SHP77 treated with DMSO at 0.1 percent for 48 hours (cell line): ENCODE measurements at places on chromosomes 7 and 10.
A peak's percentile ranks its signal among the peaks of the same experiment; 100 is the strongest.

- DNase-seq: no peak
Observed at GRCh38 chr7:107269790-107270189, 101.0 kb downstream of the HBP1 start.

DNA sequence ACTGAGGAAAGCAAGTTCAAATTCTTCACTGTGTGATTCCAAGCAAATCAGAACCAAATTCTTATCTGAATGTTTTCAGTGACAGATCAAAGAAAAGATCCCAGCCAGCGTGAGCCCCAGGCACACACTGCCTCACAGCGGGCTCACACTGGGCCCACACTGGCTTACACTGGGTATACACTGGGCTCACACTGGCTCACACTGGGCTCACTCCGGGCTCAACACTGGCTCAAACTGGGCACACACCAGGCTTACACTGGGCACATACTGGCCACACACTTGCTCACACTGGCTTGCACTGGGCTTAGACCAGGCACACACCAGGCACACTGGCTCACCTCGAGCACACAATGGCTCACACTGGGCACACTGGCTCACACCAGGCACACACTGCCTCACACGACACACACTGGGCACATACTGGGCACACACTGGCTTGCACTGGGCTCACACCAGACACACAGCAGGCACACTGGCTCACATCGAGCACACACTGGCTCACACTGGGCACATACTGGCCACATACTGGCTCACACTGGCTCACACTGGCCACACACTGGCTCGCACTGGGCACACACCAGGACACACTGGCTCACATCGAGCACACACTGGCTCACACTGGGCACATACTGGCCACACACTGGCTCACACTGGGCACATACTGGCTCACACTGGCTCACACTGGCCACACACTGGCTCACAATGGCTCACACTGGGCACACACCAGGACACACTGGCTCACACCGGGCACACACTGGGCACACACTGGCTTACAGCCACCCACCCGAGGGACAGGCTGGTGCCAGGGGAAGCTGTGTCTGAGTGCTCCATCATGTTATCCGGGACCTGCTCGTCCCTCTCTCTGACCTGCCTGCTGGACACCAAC, 156.3 kb downstream of the PTPRN2 start:
- DNase-seq: no peak

DNA sequence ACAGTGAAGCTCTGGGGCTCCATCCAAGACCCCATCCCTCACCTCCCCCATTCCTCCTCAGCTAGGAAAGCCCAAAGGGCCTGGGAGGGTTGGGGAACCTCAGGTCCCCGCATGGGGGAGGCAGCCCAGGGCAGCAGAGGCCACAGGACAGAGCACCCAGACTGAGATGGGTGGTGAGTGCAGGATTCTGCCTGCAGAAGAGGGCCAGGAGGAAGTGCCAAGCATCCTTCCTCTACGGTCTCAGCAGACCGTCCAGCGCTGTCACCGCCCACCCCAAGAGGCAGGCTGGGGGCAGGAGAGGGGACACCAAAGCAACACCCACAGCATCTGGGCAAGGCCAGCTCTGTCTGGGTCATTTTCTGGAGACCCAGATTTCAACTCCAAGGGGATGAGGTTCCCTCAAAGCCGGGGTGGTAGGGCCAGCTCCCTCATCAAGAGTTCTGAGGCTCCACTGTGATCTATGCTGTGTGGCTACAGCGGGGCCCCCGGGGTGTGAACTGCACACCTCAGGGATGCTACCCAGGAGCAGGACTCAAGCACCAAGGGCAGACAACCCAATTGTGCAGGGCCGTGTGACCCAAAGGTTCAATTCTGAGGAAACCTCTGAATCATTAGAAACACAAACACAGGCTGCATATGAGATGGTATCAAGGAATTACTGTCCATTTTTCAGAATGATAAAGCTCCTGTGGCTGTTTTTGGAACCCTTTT, 46.8 kb downstream of the CAMK2B start:
- DNase-seq: no peak

DNA sequence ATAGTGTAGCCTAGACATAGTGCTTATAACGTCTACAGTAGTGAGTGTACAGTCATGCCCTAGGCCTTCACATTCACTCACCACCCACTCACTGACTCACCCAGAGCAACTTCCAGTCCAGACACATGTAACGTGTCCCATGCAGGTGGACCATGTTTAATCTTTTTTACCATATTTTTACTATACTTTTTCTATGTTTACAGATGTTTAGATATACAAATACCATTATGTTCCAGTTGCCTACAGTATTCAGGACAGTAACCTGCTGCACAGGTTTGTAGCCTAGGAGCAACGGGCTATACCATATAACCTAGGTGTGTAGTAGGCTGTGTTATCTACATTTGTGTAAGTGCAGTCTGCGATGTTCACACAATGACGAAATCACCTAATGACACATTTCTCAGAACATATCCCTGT, 11.0 kb downstream of the MPP7 start:
- DNase-seq: no peak

DNA sequence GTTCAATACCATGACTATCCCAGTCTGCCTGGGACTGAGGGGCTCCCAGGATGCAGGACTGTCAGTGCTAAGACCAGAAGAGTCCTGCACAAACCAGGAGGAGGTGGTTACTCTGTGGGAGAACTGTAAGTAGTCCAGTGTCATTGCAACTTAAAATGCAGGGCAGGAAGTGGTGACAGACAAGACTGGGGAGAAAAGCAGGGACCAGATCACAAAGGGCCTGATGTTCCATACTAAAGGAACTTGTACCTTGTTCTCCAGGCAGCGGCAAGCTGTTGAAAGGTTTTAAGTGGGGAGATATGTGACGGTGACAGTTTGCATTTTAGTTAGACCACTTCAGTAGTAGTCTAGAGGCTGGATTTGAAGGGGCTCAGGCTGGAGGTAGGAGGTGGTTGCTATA, 65.8 kb upstream of the GLCCI1 start:
- DNase-seq: no peak

DNA sequence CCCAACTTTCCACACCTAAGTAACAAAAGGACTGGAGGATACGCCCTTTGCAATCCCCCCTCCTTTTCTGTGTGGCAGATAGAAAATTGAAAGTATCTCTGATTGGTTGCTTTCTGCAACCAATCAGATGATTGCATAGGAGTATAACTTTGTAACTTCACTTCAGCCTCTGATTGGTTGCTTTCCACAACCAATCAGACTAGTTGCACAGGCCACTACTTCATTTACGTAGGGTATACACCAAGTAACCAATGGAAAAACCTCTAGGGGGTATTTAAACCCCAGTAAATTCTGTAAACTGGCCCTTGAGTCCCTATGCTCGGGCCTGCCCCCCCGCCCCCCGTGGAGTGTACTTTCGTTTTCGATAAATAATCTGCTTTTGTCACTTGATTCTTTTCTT, 1080.4 kb downstream of the CNTNAP2 start:
- peak; percentile 40 for DNase-seq

- DNase-seq: no peak
Observed at GRCh38 chr10:122282253-122282671, 11.2 kb downstream of the BTBD16 start.

DNA sequence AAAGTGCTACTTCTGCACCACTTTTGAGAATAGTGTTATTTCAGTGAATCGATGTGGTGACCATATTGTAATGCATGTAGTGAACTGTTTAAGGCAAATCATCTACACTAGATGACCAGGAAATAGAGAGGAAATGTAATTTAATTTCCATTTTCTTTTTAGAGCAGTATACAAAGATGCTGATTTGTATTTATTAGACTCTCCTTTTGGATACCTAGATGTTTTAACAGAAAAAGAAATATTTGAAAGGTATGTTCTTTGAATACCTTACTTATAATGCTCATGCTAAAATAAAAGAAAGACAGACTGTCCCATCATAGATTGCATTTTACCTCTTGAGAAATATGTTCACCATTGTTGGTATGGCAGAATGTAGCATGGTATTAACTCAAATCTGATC, 110.4 kb downstream of the CFTR start:
- DNase-seq: no peak

- no peak for DNase-seq
Observed at GRCh38 chr10:1267568-1267967, 211.4 kb downstream of the WDR37 start.

- no peak for DNase-seq
Observed at GRCh38 chr10:111034598-111035310, 42.1 kb upstream of the ADRA2A start.

DNA sequence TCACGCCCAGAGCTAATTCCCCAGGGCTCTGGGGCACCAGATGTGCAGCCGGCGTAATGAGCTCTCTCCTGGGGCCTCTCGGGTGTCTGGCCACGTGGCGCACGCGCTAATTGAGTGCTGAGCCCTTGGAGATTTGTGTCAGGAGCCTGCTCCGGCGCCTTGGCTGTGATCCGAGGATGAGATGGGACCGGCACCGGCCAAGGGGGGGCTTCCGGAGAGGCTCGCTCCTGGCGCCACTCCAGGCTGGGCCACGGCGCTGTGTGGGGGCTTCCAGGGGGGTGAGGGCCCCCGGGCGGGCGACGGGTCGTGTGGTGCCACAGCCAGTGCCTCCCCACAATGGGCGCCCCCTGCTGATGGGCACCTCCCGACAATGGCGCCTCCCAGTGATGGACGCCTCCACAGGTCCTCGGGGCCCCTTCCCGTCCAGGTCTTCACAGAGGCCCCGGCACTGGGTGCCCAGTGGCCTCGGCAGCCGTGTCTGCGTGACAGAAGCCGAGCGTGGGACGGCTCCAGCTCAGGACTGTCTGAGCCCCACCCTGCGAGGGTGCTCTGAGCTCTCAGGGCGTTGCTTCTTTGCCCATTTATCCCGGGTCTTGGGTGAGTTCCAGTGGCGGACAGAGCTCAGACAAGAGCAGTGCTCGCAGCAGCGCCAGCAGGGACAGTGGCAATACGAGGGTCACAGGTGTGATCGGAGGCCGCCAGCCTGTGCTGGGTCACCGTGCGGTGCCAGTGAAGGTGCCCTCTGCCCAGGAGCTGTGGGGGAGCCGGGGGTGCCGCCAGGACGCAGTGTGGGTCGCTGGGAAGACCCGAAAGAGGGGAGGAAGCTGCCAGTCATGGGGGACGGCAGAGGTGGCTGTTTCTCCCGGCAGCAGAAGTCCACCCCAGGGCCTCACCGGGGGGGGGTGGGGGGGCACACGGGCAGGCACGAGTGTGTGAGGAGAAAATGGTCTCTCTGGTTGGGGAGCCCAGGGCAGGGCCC, 8.2 kb upstream of the NKX6-2 start:
- no peak for DNase-seq

DNA sequence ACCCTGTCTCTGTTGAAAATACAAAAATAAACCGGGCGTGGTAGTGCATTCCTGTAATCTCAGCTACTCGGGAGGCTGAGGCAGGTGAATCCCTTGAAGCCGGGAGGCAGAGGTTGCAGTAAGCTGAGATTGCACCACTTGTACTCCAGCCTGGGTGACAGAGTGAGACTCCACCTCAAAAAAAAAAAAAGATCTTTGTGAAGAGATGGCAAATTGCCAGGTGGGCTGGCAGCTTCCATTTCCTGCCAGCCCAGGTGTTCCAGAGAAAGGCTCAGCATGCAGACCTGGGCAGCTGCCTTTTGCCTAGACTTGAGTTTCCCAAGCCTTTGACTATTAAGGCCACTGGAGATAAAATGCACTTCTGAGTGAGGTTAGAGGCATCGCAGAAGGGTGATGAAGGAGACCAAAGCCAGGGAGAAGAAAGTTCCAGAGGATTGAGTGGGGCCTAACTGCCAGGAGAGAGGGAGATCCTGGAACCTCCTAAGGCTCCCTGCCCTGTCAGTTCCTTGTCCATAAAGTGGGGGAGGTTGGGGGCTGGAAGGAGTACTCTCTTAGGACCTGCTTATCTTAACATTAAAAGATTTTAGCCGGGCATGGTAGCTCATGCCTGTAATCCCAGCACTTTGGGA, 10.0 kb upstream of the DDIT4 start:
- DNase-seq: no peak

- DNase-seq: no peak
Observed at GRCh38 chr7:135166338-135166990, 4.0 kb downstream of the CYREN start.

GRCh38 chr10:73408978-73409521, 4.8 kb downstream of the ANXA7 start:
- no peak for DNase-seq

DNA sequence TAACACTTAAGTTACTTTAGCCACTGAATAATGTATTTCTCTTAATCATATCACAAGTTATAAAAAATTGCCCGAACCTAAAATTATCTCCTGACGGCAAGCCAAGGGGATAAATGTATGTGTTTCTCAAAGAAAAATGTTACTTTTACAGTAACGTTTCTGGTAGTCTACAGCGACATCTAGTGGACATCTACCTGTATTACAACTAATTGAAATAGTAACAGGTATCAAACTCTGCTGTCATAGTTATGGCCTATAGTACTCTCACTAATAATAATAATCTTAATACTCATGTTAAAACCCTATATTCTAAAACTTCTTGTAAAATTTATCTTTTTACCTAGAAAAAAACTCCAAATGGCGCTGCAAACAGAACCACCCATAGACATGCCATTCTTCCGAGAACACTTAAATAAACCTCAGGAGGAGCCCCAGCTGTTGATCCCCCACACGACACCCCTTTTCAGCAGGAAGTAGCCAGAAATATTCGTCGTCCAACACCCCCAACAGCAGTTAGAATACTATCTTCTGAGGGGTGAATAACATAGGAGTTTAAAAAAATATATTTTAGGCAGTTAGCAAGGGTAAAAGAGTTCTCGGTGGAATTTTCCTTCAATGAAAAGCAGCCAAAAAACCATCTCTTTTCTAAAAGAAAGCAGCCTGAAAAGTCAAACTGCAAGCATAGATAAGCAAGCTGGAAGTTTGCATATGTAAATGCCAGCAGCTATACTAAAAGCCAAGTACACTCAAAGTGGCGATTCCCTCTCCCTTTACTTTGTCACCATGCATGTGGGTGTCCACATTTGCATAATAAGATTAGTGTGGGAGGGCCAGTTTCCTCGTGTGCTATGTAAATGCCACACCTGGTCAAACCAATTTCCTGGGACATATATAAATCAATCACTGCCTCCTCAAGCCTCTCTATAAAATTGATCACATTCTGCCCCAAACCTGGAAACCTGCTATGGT, 40.5 kb upstream of the ZNF107 start:
- no peak for DNase-seq

DNA sequence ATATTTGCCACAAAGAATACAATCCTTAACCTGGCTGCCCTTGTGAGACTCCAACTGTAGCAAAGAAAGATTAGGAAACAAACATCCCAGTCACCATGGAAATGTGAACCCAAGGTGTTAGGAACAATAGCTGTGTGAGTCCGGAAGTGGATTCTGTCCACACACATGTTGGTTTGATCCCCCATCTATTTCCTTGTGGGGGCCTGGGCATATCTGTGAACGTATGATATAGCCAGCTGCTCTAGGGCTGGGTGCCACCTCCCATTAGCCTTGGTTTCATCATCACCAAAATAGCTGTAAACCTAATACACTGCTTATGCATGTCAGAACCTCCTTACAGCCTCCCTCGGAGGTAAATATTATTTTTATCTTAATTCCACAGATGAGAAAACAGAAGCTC, 26.4 kb downstream of the GRK5 start:
- no peak for DNase-seq

- no peak for DNase-seq
Observed at GRCh38 chr7:92634924-92635519, 44.8 kb upstream of the FAM133B start.

- no peak for DNase-seq
Observed at GRCh38 chr10:50882540-50882983, 2.9 kb downstream of the A1CF start.

- DNase-seq: no peak
Observed at GRCh38 chr10:104842704-104843103, 201.6 kb downstream of the SORCS3 start.

- DNase-seq: no peak
Observed at GRCh38 chr7:99191869-99192596, 15.9 kb downstream of the KPNA7 start.
